ENCODE measurements at places on chromosomes 11 and 22.

GRCh38 chr11:69667619-69668604, 7.2 kb downstream of the LTO1 start:
- DNase-seq: no peak

- DNase-seq: no peak
Measured at GRCh38 chr11:69497221-69497787, 15.8 kb downstream of the LINC01488 start.

DNA sequence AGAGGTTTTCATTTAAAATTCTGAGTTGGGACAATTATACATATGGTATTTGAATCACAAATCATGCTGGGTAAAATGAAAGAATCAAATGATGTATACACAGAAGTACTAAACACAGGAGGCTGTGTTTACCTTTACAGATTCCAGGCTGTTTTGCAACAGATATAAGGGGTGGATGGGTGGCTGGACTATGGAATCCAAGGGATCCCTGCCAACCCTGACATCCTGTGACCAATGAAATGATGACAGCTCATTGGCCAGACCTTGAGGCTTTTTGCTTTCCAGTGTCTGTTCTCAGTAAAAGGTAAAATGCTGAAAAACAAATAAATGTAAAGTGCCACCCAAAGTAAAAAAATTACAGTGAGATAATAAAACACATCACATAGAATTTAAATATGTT, 3.3 kb upstream of the DDI1 start:
- no peak for DNase-seq

DNA sequence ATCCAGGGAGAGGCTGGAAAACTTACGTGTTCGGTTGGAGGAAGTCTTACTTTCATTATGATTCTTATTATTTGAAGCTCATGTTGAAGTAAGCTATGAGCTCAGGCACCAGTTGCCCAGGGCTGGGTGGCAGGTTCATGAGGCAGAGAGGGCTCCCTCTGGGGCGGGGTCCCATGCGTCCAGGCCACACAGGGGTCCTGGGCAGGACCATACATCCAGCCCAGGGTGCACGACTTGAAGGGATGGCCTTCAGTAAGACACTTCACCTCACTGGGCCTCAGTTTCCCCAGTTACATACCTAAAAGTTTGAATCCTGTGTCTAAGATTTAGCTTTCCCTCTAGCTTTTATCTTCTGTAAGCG, 107.3 kb upstream of the B3GAT1 start:
- no peak for DNase-seq

GRCh38 chr11:113121746-113122145, 160.5 kb downstream of the NCAM1 start:
- DNase-seq: no peak

- DNase-seq: peak; percentile 61
Measured at GRCh38 chr11:66429983-66430602, 8.6 kb downstream of the MRPL11 start.

GRCh38 chr11:18485913-18486528, 30.4 kb downstream of the LDHAL6A start:
- DNase-seq: no peak
